ENCODE measurements at places on chromosomes 2 and 18. TPM values are rescaled to one million over a fixed set of nuclear protein-coding genes. Genes with fewer than 3 reads are reported as not detected.
A peak's percentile ranks its signal among the peaks of the same experiment; 100 is the strongest.

PJVK gene
- total RNA-seq: 0.43 TPM

OTOS gene
- not detected for total RNA-seq

PRKD3 gene
- total RNA-seq: 23.7 TPM

SIX3 gene
- total RNA-seq: not detected

TMEM237 gene
- 82.4 TPM for total RNA-seq

BAZ2B gene
- 17.8 TPM for total RNA-seq

TXNDC2 gene
- total RNA-seq: not detected

CDH19 gene
- not detected for total RNA-seq

INHBB gene
- total RNA-seq: 1.3 TPM

GRCh38 chr2:11799826-11800225, 53.4 kb downstream of the LPIN1 start:
- peaks cover 60% of the 10 kb centered on the region for H3K36me3 ChIP-seq
- DNase-seq: no peak
- no peak overlapping the region for H3K4me3 ChIP-seq

DNA sequence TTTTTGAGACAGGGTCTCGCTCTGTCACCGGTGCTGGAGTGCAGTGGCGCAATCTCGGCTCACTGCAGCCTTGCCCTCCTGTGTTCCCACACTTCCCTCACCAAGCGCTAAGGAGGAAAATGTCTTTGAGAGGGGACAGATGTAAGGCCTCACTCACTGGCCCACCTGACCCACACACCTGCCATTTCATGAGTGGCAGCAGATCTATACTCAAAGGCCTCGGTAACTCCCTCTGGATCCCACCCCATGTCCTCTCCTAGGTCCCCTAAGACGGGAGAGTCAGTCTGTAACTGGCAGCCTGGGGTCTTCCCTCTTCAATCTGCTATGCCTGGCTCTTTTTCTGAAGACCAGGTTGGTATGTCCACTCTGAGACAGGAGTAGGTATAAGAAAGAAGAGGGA, 12.9 kb downstream of the TMEM247 start:
- H3K27me3 ChIP-seq: no peaks in the 10 kb centered on the region
- H3K27ac ChIP-seq: peak overlapping the region; percentile 93
- no peak for DNase-seq
- H3K36me3 ChIP-seq: peaks cover 4% of the 10 kb centered on the region
- peaks cover 77% of the 10 kb centered on the region for H3K4me1 ChIP-seq

DNA sequence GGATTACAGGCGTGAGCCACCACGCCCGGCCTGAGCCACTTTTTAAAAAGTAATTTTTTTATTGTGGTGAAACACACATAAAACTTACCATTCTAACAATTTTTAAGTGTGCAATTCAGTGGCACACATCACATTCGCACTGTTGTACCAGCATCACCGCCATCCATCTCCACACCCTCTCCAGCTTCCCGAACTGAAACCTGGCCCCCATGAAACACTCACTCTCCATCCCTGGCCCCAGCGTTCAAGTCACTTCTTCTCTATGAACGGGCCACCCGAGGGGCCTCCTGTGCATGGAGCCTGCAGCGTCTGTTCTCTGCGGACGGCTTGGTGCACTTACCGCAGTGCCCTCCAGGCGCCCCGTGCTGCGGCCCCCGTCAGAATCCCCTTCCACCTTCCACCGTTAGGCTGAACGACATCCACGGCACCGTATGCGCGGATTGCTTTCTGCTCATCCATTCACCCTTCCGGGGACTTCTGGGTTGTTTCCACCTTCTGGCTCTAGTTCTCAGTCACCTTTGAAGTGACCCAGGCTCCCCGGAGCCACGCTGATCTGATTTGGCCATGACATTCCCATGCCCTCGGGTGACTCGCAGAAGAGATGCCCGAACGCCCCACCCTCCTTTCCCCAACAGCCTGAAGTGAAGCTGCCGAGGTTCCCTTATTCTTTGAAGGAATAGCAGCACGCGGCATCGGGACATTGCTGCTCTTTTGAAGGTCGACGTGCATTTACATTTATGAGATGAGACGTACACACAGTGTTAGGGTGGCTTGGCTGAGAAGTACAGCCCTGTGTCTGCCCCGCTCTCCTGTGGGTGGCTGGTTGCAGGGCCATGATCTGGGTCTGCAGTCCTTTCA, 134.4 kb downstream of the MBP start:
- peaks cover 23% of the 10 kb centered on the region for H3K27me3 ChIP-seq
- no peaks in the 10 kb centered on the region for H3K36me3 ChIP-seq
- no peak for DNase-seq
- no peak overlapping the region for H3K27ac ChIP-seq

GRCh38 chr18:34871435-34871834, 161.3 kb downstream of the DTNA start:
- peaks cover 1% of the 10 kb centered on the region for H3K27me3 ChIP-seq
- no peak for DNase-seq
- H3K27ac ChIP-seq: no peak overlapping the region
- no peaks in the 10 kb centered on the region for H3K36me3 ChIP-seq

- peak overlapping the region; percentile 93 for H3K4me3 ChIP-seq
- peak overlapping the region; percentile 55 for H3K27ac ChIP-seq
- peaks cover 64% of the 10 kb centered on the region for H3K36me3 ChIP-seq
- peaks cover 83% of the 10 kb centered on the region for H3K4me1 ChIP-seq
- peaks cover 3% of the 10 kb centered on the region for H3K27me3 ChIP-seq
- DNase-seq: no peak
Observed at GRCh38 chr2:218221000-218221399, 4.0 kb downstream of the ARPC2 start.

DNA sequence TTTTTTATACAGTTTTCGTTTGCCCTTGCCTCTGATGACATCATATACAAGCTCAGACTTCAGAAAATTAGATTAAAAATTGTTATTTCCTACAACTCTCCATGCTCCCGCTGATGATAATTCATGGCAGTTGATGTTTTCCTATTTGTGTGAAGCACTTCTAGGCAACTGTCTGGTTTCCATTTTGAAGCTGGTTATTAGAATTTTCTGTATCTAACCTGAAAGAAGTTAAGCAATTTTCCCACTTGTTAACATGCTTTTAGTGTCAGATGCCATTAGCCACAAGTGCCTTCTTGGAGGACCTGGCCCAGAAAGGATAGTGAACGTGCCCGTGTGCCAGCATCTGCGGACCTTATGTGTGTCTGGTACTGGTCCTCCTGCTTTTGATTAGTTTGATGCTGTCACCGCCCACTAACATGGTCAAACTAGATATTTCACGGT, 347.6 kb upstream of the RAB12 start:
- H3K36me3 ChIP-seq: peaks cover 4% of the 10 kb centered on the region
- no peak overlapping the region for H3K27ac ChIP-seq
- peaks cover 4% of the 10 kb centered on the region for H3K27me3 ChIP-seq
- peaks cover 23% of the 10 kb centered on the region for H3K4me1 ChIP-seq

- H3K36me3 ChIP-seq: no peaks in the 10 kb centered on the region
- H3K27ac ChIP-seq: no peak overlapping the region
- DNase-seq: no peak
- H3K27me3 ChIP-seq: peaks cover 54% of the 10 kb centered on the region
- H3K4me1 ChIP-seq: peaks cover 7% of the 10 kb centered on the region
Observed at GRCh38 chr2:38095079-38095995, 19.4 kb upstream of the CYP1B1 start.

GRCh38 chr2:30684996-30685395, 122.2 kb downstream of the CAPN13 start:
- H3K27ac ChIP-seq: no peak overlapping the region
- H3K27me3 ChIP-seq: peaks cover 4% of the 10 kb centered on the region
- H3K36me3 ChIP-seq: no peaks in the 10 kb centered on the region
- no peak overlapping the region for H3K4me3 ChIP-seq

DNA sequence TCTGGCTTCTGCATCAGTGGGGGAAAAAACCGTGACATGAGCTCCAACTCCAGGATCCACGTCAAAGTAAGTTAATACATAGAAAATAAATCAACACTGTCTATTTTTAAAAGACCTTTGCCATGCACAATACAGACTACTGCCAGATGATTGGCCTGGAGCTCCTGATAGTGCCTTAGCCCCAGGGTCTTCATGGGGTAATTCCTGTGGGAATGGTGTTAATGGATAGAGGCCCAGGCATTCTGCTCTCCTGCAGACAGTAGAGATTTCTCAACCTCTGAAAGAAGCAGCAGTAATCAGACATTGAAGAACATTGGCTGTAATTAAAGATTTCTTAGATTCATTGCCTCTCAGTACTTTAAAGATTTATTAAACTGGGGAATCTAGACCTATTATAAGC, 4.3 kb upstream of the PLCL1 start:
- H3K4me3 ChIP-seq: no peak overlapping the region
- H3K36me3 ChIP-seq: no peaks in the 10 kb centered on the region
- H3K4me1 ChIP-seq: peaks cover 8% of the 10 kb centered on the region
- no peak for DNase-seq
- no peak overlapping the region for H3K27ac ChIP-seq

DNA sequence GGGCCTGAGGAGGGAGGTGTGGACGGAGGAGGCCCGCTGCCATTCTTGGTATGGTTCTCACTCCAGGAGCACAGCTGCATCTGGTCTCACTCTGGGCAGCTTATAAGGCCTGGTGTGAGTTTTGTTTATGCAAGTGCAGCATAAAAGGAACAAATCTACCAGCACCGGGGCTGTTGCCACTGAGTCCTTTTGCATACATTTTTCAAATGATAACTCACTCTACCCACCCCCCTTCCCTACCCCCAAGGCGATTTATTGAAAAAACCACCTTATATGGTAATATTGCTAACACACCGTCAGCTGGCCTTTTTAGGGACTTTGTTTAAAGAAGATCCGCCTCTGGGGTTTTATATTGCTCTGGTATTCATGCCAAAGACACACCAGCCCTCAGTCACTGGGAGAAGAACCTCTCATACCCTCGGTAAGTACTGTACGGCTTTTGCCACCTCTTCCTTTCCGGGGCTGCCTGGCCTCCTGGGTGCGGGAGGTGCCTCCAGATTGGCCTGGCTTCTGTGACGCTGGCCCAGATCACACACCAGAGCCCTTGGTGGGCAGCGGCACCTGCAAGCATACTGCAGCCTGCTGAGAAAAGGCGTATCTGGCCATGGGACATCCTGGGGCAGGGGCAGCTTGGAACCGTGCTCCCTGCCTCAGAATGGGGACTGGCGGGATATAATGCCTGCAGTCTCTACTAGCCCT, at the start of gene ACTG2:
ACTG2 (plus strand) TSS at position 378 of the 699 bp plus-strand sequence. CDS start 8,304 bp downstream, outside the sequence.
- peaks cover 25% of the 10 kb centered on the region for H3K4me1 ChIP-seq
- peaks cover 48% of the 10 kb centered on the region for H3K27me3 ChIP-seq
- H3K27ac ChIP-seq: no peak within 1 kb of the TSS
- no peaks in the 10 kb centered on the region for H3K36me3 ChIP-seq
- DNase-seq: no peak

- peaks cover 40% of the 10 kb centered on the region for H3K4me1 ChIP-seq
- peaks cover 5% of the 10 kb centered on the region for H3K36me3 ChIP-seq
- DNase-seq: no peak
- peaks cover 16% of the 10 kb centered on the region for H3K27me3 ChIP-seq
- H3K4me3 ChIP-seq: no peak overlapping the region
Observed at GRCh38 chr2:177603181-177603580, 210.6 kb downstream of the AGPS start.

DNA sequence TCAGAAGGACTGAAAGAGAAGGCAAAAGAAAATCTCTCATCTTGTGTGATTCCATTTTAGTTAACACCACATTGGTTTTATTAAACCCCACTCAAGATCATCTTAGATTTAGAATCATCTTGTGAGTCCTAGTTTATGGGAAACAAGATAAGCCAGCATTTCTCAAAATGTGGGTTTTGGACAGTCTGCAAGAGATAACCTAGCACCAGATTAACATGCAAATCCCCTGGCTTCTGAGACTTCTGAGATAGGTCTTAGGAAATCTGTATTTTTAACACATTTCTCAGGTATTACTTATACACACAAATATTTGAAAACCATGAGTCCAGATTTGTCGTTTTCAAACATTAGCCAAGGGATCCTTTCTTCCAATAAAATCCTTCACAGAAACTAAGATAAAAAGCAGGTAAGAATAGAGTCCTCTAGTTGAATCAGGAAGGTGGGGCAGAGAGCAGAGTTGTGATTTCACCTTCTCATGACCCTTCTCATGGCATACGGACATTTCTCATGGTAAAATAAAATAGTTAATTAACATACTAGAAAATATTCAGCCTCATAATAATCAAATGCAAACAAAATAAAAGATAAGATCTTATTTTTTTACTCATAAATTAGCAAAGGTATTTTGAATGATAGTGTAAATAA, 287.2 kb upstream of the FN1 start:
- peaks cover 42% of the 10 kb centered on the region for H3K4me1 ChIP-seq
- H3K36me3 ChIP-seq: peaks cover 6% of the 10 kb centered on the region
- DNase-seq: no peak
- no peaks in the 10 kb centered on the region for H3K27me3 ChIP-seq
- H3K4me3 ChIP-seq: no peak overlapping the region

DNA sequence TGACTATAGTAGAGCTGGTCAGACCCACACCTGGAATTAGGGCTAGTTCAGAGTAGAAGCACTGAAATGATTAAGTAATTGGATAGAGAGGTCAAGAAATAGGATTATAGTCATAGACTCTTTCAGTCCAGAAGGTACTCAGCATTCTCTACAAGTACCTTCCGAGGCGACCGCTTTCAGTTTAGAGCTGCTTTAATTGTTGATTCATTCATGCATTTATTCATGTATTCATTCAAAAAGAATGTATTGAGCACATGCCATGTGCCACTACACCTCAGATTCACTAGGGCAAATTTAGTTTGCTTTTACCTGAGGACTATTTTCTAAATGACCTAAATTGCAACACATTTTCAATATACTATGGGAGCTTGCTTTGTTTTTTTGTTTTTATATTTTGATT, 48.7 kb downstream of the CRIM1 start:
- peaks cover 14% of the 10 kb centered on the region for H3K36me3 ChIP-seq
- peak; percentile 69 for DNase-seq
- H3K27ac ChIP-seq: no peak overlapping the region
- no peak overlapping the region for H3K4me3 ChIP-seq
- peaks cover 35% of the 10 kb centered on the region for H3K4me1 ChIP-seq

- H3K27me3 ChIP-seq: no peaks in the 10 kb centered on the region
- H3K4me1 ChIP-seq: peaks cover 36% of the 10 kb centered on the region
- peak overlapping the region; percentile 88 for H3K27ac ChIP-seq
- DNase-seq: peak; percentile 32
- no peaks in the 10 kb centered on the region for H3K36me3 ChIP-seq
- H3K4me3 ChIP-seq: peak overlapping the region; percentile 46
Observed at GRCh38 chr2:150698016-150698661, 210.7 kb upstream of the RND3 start.

- no peak overlapping the region for H3K4me3 ChIP-seq
- H3K4me1 ChIP-seq: peaks cover 33% of the 10 kb centered on the region
- DNase-seq: no peak
- no peaks in the 10 kb centered on the region for H3K27me3 ChIP-seq
- H3K27ac ChIP-seq: no peak overlapping the region
- H3K36me3 ChIP-seq: no peaks in the 10 kb centered on the region
Observed at GRCh38 chr2:234292205-234292961, 204.5 kb downstream of the ARL4C start.

DNA sequence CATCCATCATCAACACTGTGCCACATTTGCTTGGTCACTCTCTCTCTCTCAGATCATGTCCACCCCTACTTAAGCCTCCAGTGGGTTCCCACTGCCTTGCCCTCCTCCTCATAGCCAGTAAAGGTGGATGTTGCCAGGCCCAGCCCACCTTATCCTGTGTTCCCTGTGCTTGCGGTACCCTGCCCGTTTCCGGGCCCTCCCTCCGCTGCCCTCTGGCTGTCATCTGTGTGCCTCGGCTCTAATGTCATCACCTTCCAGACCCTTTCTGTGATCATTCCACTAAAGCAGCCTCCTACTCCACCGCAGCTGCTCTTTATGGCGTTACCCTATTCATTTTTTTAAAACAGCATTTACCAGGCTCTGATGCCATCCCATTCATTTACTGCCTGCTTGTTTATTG, 305.7 kb upstream of the SKOR2 start:
- no peak for DNase-seq
- H3K36me3 ChIP-seq: peaks cover 7% of the 10 kb centered on the region
- no peak overlapping the region for H3K4me3 ChIP-seq
- H3K27ac ChIP-seq: no peak overlapping the region

Data from HFFc6 (cell line).